ENCODE measurements at places on chromosomes 7 and 10. TPM values are rescaled to one million over a fixed set of nuclear protein-coding genes. Genes with fewer than 3 reads are reported as not detected.

The OR9A2 gene
- not detected for polyA plus RNA-seq

The ADRB1 gene
- polyA plus RNA-seq, result 1.6 TPM

The LRMDA gene
- 29.3 TPM for polyA plus RNA-seq

The MYH16 gene
- polyA plus RNA-seq, result 0.09 TPM

The KIAA1549 gene
- 7.5 TPM for polyA plus RNA-seq

The CXCL12 gene
- 30.6 TPM for polyA plus RNA-seq
